ENCODE measurements at places on chromosomes 1 and 21.

DNA sequence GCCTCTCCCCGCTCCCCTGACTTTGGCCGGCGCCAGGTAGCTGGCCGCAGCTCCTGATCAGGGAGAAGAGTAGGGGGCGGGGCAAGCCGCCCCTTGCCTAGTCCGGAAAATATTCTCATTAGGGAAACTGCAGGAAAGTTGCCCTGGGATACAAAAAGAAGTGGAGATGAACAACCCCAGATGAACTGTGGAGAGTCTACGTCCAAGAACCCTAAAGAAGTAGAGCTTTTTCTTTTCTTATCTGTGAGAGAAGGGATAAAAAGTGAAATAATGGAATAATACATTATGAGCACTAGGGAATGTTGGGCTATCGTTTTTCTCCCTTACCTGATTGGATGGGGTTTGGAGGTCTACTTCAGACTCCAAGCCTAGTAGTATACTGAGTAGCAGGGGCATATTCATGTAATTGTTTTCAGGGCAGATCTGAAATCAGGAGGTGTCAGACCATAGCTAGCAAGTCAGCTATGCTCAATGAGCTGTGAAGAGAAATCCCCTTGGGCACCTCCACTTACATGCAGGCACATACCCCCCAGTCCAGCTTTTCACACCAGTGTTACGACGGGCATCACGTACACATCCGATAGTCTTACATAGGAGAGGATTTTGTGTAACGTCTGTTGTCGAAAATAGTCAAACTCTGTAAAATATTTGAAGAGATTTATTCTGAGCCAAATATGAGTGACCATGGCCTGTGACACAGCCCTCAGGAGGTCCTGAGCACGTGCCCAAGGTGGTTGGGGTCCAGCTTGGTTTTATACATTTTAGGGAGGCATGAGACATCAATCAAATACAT lies 1.7 kb upstream of the DUSP10 start:
- peak; percentile 26 for DNase-seq

GRCh38 chr1:38964140-38964548 lies 22.5 kb upstream of the RHBDL2 start:
- DNase-seq: no peak

GRCh38 chr1:67522001-67522441 lies 91.8 kb upstream of the SERBP1 start:
- no peak for DNase-seq

DNA sequence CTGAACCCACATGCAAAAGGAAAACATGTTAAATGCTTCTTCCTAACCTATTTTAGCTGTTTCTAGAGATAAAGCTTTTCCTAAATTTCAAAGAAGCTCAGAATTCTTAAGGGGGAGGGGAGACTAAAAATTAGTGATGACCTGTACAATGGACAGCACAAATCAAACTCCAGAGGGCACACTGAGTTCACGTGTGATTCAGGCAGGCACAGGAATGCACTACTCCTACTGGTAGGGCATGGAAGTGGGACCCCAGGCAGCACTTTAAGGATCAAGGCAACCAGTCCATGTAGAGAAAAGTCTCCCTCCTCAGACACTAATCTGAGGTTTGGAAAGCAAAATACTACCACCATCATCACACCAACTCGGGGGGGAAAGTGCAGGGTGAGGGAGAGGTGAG lies 31.3 kb upstream of the CLCA4 start:
- DNase-seq: no peak

- no peak for DNase-seq
Measured at GRCh38 chr1:192534666-192535065, 40.9 kb upstream of the RGS1 start.

GRCh38 chr21:44424608-44425306 lies 30.6 kb upstream of the LRRC3 start:
- DNase-seq: no peak

GRCh38 chr1:11362547-11363021 lies 89.6 kb downstream of the UBIAD1 start:
- DNase-seq: no peak

GRCh38 chr21:15592271-15592860 lies 137.4 kb upstream of the USP25 start:
- DNase-seq: no peak
